ENCODE measurements at places on chromosomes 3 and 15. TPM values are rescaled to one million over a fixed set of nuclear protein-coding genes. Genes with fewer than 3 reads are reported as not detected.

GRCh38 chr15:96217983-96218382 is 112.5 kb upstream of the NR2F2 start:
- DNase-seq, result no peak

GRCh38 chr15:78841376-78841706 is 30.1 kb upstream of the ADAMTS7 start:
- DNase-seq, result no peak

- DNase-seq, result no peak
Measured at GRCh38 chr3:8094415-8094814, 407.2 kb upstream of the LMCD1 start.

PLSCR2 gene
- total RNA-seq, result not detected

Measured in esophagus muscularis mucosa (tissue), 4 donors.